Stimulated activated CD4-positive, alpha-beta T cell treated with anti-CD3 and anti-CD28 coated beads, TNF-alpha, amount 100 ng/mL, for 24 hours (primary cell): ENCODE measurements at places on chromosomes 12 and 14.

DNA sequence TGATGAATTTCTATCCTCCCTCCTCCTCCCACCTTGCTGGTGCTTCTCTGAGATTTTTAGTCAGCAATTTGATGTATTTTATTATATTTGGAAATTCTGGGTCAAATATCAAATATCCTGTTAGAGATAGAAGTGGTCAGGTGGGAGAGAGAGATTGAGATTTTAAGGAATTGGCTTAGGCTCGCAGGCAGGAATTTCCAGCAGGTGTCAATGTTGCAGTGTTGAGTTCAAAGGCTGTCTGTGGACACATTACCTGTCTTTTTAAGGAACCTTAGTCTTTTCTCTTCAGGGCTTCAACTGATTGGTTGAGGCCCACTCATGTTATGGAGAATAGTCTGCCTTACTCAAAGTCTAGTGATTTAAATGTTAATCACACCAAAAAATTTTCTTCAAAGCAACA lies 457.3 kb downstream of the FLRT2 start:
- DNase-seq: no peak

DNA sequence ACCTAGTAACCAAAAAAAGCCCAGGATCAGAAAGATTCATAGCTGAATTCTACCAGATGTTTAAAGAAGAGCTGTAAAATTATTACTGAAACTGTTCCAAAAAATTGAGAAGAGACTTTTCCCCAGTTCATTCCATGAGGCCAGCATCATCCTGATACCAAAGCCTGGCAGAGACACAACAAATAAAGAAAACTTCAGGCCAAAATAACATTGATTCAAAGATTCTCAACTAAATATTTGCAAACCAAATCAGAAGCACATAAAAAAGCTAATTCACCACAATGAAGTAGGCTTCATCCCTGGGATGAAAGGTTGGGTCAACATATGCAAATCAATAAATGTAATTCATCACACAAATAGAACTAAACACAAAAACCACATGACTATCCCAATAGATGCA lies 151.2 kb downstream of the PLCZ1 start:
- DNase-seq: no peak

GRCh38 chr14:75361751-75362433 lies 65.9 kb upstream of the JDP2 start:
- DNase-seq: no peak

- no peak for DNase-seq
Measured at GRCh38 chr14:87899228-87899627, 93.8 kb downstream of the GALC start.

- no peak for DNase-seq
Measured at GRCh38 chr12:50803230-50803875, 39.4 kb upstream of the TMPRSS12 start.

- DNase-seq: no peak
Measured at GRCh38 chr14:92387578-92387977, 64.6 kb downstream of the SLC24A4 start.

DNA sequence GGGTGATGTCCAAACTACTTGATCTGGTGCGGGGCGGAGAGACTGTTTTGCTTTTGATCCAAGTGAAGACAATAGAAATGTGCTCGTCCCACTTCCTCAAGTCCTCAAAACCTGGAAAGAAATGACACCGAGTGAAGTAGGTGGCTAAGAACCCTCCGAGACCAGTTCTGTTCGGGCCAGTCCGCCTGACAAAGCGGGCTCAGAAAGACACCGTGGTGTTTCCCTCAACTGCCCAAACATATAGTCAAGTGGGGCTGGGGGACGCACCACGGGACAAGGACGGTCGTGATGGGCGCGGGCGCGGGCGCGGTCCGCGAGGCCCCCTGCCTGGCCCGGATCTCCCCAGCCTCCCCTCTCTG lies 1.6 kb downstream of the PHLDA1 start:
- DNase-seq: no peak

GRCh38 chr14:21383848-21384493 lies at the start of gene SUPT16H:
TSS of gene SUPT16H (minus strand) at chr14:21384019. CDS start at chr14:21383927, 92 bp downstream.
- peak; percentile 96 for DNase-seq

DNA sequence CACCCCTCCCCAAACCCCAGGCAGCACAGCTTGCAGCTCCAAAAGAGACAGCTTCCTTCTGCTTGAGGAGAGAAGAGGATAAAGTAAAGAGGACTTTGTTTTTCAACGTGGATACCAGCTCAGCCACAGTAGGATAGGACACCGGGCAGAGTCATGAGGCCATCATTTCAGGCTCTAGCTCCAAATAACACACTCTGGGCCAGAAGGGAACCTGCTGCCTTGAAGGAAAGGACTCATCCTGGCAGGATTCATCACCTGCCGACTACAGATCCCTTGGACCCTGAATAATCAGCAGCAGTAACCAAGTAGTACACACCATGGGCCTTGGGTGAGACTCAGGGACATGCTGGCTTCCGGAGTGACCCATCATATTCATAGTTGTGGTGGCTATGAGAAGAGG lies 10.4 kb upstream of the CKAP4 start:
- no peak for DNase-seq

GRCh38 chr12:89870413-89871184 lies 162.0 kb upstream of the ATP2B1 start:
- DNase-seq: no peak

GRCh38 chr14:89912667-89913211 lies 41.8 kb downstream of the EFCAB11 start:
- DNase-seq: no peak

DNA sequence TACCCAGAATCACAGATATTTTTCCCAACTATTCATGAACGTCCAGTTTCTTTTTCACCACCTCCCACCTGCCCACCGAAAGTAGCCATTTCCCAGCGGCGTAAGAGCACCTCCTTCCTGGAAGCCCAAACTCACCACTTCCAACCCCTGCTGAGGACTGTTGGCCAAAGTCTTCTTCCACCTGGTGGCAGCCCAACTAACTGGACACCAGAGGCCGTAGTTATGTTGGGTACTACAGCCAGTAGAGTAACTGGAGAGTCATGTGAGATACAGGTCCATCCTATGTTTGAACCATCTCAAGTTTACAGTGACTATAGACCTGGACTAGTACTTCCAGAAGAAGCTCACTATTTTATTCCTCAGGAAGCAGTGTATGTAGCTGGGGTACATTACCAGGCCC lies 81.6 kb downstream of the RAD52 start:
- no peak for DNase-seq

GRCh38 chr12:88951177-88951576 lies 370.9 kb upstream of the KITLG start:
- DNase-seq: no peak
